ENCODE measurements at places on chromosomes 2 and 18.
A peak's percentile ranks its signal among the peaks of the same experiment; 100 is the strongest.

DNA sequence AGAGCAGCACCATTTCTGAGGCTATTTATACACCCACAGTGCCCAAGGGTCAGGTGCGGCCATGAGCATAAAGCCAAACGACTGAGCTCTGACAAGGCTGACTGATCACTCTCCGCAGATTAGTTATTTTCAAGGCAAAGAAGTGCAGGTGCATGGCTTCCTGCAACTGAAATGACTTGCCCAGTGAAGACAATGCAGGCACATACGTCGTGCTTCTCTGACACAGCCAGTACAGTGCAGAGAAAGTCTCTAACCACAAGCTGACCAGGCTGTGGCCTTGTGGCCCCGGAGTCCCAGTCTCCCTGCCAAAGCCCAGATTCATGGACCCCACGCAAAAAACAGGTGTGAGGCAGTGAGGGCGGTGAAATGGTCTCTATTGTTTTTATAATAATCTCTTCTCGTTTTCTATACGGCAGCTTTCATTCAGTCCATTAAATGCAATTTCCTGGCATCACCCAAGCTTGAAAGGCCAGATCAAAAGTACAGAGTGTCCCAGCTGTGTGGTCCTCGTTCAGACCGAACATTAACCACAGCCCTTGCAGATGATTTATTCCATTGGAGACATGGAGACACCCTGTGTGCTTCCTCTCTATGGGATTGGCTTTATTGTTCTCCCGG lies 447.0 kb upstream of the ID2 start:
- peak; percentile 84 for DNase-seq

- no peak for DNase-seq
Measured at GRCh38 chr2:48272199-48272598, 257.8 kb upstream of the STON1 start.

DNA sequence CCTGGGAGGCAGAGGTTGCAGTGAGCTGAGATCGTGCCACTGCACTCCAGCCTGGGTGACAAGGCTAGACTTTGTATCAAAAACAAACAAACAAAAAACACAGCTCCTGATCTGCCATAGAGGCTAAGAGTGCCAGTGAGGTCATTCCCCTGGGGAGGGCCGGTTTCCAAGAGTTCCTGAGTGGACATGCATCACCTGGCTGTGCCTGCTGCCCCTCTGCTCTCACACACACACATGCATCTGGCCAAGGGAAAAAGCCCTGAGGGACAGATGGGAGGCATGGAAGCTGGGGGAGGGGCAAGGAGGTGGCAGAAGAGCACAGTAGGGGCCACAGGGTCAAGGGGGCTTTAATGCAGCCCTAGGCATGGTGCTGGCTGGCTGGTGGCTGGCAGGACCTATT lies 60.4 kb downstream of the ZBTB7C start:
- DNase-seq: no peak

- no peak for DNase-seq
Measured at GRCh38 chr2:104332731-104333130, 521.2 kb upstream of the POU3F3 start.

- DNase-seq: no peak
Measured at GRCh38 chr18:74623047-74623816, 25.6 kb downstream of the ZNF407 start.

- no peak for DNase-seq
Measured at GRCh38 chr2:111701266-111701665, 182.7 kb downstream of the ANAPC1 start.

- DNase-seq: peak; percentile 72
Measured at GRCh38 chr2:60446413-60447267, 106.8 kb downstream of the BCL11A start.

DNA sequence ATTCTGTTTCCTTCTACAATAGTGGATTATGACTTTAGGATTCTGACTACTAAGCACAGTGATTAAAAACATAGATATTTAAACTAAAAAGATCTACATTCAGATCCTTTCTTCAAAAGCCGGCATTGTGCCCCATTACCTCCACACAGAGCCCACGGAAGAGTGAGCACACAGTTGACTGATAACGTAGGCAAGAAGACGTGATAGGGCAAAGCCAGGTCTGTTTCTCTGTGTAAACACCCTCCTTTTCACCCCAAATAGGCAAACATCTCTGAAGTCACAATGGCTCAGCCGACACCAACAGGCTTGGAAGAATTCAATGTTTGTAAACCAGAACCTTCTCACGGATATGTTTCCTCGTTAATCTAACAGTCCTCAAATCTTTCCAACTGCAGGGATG lies 302.9 kb downstream of the CMPK2 start:
- DNase-seq: no peak

GRCh38 chr2:8602809-8603208 lies 79.0 kb upstream of the ID2 start:
- no peak for DNase-seq

DNA sequence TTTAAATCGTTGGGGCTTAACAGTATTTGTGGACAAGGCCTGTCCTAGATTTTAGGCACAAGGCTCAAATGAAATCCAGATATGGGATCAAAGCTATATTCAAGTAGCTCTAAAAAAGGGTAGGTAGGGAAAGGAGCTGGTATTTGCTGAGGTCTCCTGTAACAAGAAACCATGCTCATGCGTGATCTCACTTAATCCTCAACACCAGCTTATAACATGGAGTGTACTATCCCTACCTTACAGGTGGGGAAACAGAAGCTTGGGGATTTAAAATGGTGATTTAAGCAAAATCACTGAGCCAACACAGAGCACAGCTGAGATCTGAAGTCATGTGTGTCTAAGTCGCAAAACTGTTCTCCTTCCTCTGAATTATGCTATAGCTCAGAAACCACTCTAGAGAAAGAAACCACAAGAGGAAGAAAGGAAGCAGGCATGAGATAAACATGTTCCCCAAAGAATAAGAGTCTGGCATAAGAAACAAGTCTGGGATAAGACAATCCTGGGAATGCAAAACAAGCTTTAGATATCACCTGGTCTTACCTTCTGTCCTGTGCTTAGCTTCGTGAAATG lies 43.1 kb downstream of the CYRIA start:
- DNase-seq: no peak

- DNase-seq: no peak
Measured at GRCh38 chr2:66255867-66256266, 179.1 kb upstream of the MEIS1 start.

DNA sequence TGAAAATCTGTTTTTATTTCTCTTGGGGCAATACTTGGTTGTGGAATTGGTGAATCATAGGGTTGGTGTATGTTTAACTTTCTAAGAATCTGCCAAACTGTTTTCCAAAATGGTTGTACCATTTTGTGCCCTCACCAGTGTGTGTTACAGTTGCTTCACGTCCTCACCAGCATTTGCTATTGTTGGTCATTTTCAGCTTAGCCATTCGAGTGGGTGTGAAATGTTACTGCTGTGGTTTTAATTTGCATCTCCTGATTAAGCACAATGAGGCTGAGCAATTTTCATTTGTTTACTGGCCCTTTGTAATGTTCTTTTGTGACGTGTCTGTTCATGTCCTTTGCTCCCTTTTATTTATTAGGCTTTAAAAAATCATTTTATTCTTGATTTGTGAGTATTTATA lies 49.7 kb downstream of the FOSL2 start:
- no peak for DNase-seq

GRCh38 chr2:603427-603826 lies 73.8 kb downstream of the TMEM18 start:
- DNase-seq: no peak

- no peak for DNase-seq
Measured at GRCh38 chr18:55422456-55423180, 165.4 kb downstream of the TCF4 start.

DNA sequence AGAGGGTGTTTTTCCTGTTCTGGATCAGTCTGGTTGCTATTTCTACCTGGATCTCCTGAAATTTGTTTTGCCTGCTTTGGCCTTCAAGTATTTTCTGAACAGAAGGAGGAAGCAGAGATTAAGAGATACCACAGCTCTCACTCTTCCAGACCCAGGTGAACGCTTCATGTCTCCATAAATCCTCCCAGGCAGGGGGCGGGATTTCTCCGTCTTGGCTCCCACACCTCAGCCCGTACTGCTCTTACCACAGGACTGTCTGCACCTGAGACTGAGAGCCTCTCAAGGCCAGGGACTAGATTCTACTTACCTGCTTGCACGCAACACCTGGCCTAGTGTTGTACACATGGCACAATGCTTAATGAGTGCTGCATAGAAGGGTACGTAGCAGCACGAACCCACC lies 59.9 kb upstream of the LRPPRC start:
- no peak for DNase-seq

DNA sequence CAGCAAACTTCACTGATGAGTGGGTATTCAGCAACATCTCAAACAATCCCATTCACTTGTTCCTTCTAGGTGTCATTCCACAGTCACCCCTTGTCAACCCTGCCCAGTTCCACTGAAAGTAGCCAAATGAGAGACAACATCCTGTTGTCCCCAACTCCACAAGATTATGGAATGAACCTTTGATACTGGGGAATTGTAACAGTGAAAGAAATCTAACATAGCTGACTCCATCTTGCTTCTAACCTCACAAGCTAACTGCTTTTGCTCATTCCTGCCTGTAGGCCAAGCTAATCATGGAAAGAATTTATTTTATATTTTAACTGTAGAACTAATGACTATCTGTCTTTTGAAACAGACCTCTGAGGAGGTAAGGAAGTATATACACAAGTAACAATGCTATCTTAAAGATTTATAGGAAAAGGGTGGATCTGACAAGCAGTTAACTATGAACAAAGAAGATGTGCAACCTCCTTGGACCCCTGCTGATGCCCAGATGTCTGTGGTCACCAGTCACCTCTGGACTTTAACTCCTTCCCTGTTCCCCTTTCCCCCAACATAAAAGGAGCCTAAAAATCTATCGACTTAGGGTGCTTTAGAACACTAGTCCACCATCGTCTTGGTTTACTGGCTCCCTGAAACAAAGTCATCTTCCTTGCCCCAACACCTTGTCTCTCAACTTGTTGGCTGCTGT lies 6.9 kb upstream of the ANXA4 start:
- DNase-seq: no peak

DNA sequence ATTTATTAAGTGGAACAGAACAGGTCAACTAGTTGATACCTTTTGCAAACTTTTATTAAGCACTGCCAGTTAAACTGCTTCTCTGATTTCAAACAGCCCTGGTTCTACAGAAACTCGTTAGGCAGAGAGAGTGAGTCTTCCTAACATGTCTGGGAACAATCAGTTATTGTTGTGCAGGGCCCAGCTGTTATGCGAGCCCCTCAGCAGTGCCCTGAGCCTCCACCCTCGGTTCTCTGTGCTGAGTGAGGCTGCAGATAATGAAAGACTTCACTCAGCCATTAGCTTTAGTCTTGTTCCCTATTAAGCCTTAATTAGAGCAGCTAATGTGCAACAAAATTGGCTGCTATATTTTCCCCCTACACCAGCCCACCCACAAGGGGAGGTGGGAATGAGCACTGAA lies 39.6 kb downstream of the KCTD18 start:
- DNase-seq: no peak

DNA sequence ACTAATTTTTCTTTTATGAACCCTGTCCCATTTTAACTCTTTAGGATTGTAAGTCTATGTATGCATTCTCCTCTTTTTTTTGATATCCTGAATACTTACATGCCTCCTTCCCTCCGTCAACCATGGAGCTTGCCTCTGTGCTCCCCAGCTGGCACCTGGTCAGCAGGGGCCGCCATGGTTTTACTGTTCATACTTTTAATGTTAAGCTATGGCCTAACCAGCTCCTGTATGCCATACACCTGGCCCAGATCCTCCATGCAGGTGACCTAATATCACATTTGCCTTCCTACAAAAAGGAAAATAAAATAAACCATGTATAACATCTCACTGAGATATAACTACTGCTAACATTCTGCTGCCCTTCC lies 283.1 kb upstream of the TRIB2 start:
- DNase-seq: no peak

GRCh38 chr2:204184226-204184625 lies 247.7 kb downstream of the ICOS start:
- DNase-seq: no peak

DNA sequence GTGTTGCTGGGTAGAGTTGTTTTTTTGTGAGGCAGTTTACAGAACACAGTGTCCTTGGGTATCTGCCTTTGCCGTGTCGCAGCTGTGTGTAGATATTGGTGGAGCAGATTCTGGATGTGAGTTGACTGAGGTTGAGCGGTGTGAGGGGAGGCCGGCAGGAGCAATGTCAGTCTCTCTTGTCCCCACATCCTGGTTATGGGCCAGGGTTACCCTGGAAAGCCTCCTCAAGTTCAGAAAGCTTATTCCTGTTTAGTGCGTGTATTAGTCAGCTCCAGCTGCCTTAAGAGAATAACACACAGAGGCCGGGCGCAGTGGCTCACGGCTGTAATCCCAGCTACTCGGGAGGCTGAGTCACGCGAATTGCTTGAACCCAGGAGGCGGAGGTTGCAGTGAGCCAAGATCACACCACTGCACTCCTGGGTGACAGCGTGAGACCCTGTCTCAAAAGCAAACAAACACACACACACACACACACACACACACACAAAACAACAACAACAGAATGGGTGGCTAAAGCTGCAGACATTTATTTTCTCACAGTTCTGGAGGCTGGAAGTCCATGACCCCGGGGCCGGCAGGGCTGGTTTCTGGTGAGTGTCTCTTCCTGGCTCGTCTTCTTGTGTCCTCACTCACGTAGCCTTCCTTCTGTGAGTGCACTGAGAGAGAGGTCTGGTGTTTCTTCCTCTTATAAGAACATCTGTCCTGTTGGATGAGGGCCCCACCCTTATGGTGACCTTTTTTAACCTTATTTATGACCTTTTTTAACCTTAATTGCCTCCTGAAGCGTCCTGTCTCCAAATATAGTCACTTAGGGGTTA lies 5.1 kb downstream of the NCK2 start:
- DNase-seq: no peak

GRCh38 chr18:79585395-79586370 lies 93.9 kb upstream of the CTDP1 start:
- DNase-seq: no peak

- no peak for DNase-seq
Measured at GRCh38 chr2:36762764-36763490, 66.4 kb downstream of the VIT start.

- DNase-seq: peak; percentile 81
Measured at GRCh38 chr2:237923481-237924163, 43.2 kb upstream of the UBE2F start.

DNA sequence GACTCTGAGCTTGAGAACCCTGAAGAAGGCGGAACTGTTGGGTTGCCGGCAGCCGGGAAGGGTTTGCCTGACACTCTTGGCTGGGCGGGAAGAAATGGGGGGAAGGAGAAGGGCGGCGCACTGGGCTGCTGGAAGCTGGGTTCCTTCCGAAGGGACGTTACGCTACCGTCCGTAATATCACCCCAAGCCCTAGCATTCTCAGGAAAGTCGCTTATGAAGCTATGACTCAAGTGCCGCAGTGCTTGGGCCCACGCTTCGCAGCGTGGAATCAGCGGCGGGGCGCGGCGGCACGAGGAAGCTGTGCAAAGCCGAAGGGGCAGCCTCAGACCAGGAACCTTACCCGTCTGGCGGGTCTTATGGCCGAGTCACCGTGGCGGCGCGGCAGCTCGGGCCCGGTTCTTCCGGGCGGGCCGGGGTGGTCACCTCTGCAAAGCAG lies 50.2 kb upstream of the SIGLEC15 start:
- DNase-seq: peak; percentile 74

Data from GM06990 (cell line).